A673 (cell line): ENCODE measurements at places on chromosomes 13 and 19.

DNA sequence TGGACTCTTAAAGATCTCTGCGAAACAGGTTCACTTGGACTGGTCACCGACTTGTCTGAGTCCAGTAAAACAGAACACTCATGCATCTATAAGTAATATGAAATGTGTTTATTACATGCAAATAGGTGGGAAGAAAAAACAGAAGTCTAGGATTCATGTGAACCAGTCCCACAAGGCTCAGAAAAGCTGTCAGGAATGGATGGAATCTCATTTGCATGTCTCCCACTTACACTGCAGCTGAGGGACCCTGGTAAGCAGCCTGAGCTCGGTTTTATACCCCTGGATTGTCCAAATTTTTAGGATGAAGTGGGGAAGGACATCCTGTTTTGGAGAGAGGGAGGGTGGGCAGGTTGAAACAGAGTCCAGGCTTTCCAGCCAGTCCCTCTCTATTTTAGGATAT, 1545.1 kb upstream of the PCDH20 start:
- no peak for DNase-seq

GRCh38 chr19:5918463-5919079, 4.5 kb downstream of the CAPS start:
- no peak for DNase-seq

GRCh38 chr19:13969897-13970296, 17.6 kb downstream of the DCAF15 start:
- DNase-seq = no peak

DNA sequence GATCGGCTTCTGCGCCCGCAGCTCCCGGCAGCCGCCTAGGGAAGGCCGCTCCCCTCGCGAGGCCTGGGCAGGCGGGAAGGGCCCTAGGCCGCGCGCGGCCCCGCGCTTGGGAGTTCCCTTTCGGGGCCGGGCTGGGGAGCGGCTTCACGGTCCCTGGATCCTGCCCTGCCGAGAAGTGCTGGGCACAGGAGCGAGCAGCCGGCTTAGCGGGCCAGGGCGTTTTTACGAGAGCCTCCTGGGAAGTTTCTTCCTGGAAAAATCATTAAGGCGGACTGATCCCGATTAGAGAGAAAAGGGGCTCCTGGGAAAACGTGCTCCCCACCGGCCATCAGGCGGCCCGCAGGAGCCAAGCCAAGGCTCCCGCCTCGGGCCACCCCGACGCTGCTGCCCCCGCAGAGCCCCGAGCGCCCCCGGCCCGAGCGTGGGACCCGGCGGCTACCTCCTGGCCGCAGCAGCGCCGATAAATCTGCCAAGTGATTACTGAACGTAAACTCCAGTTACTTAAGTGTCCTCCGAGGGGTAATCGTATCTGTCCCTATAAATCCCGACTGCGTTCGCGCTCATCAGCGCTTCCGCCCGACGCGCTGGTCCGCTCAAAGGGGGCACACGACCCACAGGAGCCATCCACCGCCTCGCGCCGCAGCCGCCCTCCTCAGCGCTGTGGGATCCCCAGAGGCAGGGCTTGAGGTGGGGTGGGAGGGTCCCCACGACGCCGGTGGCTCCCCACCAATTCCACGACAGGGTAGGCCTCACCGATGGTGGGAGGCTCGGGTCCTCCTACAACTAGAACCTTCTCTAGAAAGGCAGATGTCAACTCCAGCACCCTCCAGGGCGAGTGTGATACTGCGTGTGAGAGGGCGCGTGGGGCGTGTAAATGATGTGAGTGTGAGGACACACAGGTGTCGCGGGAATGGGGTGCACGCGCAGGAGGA, 2.8 kb downstream of the ZIC5 start:
- DNase-seq = peak; percentile 79

DNA sequence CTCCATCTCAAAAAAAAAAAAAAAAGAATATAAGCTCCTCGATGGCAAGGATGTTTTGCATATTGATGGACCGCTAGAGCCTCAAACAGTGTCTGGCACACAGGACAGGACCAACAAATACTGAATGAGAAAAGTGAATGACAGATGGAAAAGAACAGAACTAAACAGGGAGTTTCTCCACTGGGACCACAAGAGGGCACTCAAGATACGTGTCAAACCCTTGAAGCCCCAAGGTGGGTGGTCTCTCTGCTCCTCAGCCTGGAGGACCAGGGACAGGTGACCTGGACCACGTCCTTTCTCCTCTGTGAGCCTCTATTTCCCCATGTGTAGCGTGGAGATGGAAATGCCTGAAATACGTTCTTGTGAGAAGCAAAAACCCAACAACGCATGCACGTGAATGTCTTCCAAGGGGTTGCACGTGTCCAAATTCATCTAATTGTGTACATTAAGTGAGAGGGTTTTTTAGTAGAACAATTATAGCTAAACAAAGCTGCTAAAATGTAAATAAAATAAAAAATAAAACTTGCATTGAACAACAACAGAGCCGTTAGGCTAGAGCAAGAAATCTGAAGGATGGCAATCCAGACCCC, 5.7 kb upstream of the CDC42EP5 start:
- peak; percentile 77 for DNase-seq

GRCh38 chr19:42282819-42283187, 13.8 kb downstream of the CIC start:
- DNase-seq = no peak

GRCh38 chr19:19385896-19386869, 19.3 kb upstream of the GATAD2A start:
- DNase-seq = no peak

DNA sequence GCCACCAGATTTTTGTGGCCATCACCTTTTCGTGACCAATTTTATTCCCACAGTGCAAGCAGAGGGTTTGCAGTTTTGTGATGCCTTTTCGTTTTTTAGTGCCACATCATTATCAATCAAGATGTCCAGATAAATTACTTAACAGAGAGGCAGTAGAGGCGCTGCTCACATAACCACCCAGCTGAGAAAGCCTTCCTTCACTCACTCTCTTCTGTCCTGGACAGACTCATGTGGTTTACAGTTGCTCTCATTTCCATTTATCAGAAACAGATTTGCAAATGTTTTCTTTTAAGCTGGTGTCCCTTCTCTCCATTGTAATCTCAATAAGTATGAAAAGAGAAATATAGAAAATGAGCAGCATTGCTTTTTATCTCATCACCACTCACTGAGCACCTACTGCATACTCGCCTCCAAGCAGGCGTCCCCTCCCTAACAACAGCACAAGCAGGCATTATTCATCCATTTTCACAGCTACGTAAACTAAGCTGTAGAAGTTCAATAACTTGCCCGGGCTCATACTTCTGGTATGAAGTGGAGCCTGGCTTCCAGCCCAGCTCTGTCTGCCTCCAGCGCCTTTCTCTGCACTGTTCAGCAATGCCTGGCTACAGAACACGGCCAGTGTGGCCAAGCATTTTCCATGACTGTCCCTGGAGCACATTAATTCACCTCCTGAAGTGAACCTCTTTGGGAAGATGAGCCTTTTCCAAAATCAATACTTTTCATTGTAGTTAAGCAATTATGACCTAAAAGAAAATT, 34.6 kb upstream of the KATNAL1 start:
- peak; percentile 65 for DNase-seq

- DNase-seq = no peak
Observed at GRCh38 chr19:738509-739128, 12.3 kb upstream of the MISP start.

DNA sequence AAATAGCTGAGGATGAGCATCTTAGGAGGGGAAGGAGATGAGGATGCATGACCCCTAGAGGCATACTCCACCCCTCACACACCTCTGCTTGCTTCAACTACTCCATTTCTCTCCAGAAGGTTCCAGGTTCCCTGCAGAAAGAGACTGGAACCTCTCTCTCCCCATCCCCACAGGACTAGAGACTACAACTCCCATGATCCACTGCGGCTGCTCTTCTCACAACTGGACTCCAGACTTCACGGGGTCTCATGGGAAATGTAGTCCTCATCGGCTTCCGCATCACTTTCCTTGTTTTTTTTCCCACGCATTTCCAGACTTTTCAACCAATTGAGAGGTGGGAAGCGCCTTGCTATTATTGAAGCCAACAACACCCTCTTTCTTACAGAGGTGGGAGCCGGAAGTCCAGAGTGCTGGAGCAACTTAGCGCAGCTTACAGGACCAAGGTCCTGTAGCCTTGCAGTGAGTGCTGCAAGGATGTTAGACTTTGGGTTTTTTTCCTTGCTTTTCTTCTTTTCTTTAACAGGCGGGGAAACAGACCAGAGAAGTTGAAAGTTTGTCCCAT, 13.9 kb upstream of the CACNG6 start:
- DNase-seq = peak; percentile 94

DNA sequence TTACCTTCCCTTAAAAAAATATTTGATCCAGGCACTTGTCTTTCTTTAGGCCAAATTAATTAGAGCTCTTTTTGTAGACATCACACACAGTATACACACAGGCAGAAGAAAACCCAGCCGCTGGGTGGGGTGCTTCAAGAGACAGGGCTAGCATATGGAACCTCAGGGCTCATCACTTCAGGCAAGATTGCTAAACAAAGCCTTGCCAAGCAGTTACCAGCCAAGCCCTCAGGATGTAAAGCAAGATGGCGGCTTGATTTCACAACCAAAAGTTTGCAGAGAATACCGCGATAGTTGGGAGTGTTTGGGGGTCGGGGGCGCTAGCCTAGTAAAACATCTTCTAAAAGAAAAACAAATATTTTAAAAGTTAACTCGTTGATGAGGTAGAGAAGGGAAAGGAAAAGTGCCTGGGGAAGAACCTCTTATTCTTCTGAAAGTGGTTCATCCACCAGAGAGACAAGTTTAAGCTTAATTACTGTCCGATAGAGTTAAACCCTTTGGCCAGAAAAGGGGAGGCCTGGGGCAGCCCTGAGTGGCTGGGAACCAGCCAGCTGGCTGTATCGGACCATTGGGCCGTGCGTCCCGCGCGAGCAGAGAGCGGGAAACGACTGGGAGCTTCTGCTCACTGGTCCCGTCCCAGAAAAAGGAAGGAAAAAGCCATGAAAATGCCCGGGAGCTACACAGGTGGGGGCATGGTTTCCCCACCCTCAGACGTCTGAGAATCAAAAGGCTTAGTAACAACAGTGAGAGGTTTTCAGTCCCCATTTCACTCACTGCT, 254.9 kb upstream of the PCDH20 start:
- no peak for DNase-seq
